HCEC 1CT (cell line): ENCODE measurements at places on chromosomes 11 and 22.

- no peak for DNase-seq
Observed at GRCh38 chr11:94771951-94772350, 3.8 kb downstream of the AMOTL1 start.

- DNase-seq: no peak
Observed at GRCh38 chr22:24072361-24072760, 61.3 kb downstream of the CABIN1 start.

DNA sequence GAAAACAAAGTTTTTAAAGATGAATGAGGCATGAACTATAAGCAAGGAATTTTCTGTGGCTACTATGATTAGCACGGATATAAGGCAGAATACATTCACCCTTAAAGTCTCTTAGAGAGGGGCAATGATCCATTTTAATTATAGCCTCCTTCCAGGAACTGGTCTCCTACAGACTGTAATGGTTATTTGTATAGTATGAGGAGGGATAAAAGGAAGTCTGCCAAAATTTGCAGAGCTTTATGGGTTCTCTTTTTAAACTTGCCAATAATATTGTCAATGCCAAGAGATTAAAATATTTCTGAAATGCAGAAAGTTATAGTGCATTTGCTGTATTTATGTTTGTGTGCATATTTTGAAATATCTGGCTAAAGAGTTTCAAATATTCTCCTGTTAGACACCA is 271.4 kb upstream of the LUZP2 start:
- no peak for DNase-seq

DNA sequence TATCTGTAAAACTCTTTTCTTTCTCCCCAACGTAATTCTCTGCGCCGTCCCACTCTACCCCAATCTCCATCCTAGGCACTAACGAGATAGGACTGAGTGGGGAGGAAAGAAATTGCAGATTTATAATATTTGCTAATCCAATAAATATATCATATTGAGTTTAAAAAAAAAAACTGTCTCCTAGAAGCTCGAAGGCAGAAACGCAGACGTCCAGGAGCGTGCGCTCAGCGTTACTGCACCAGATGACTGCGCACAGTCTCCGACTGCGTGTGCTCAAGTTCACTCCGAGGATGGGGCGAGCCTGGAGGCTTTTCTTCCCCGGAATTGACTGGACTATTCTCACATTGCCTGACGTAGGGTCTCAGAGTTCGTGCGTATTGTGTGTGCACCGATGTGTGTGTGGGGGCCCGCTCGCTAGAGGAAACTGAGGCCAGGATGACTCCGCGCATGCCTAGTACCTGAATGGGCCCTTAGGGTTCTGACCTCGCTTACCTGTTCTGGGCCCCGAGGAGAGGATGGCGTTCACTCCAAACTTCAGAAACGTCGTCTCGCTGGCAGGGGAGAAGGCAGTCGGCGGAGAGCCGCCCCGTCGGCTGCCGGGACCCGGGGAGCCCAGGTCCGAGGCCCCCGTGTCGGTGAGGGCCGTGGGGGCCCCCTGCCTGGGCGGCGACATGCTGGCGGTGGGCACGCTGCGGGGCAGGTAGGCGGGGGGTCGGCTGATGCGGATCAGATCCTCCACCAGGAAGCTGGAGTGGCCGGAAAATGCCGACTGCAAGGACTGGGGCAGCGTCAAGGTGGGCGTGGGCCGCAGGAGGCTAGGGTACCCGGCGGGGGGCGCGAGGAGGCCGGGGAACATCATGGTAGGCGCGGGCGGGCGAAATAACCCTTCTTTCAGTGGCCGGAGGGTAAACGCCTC is 551 bp downstream of the DBX1 start:
- no peak for DNase-seq

- DNase-seq: peak; percentile 2
Observed at GRCh38 chr11:82854242-82854641, 46.0 kb downstream of the PRCP start.

- DNase-seq: no peak
Observed at GRCh38 chr11:70174547-70175235, 28.4 kb upstream of the FADD start.

GRCh38 chr11:113014262-113015097 is 53.3 kb downstream of the NCAM1 start:
- DNase-seq: no peak

- no peak for DNase-seq
Observed at GRCh38 chr11:3073029-3073435, 15.8 kb upstream of the CARS1 start.

DNA sequence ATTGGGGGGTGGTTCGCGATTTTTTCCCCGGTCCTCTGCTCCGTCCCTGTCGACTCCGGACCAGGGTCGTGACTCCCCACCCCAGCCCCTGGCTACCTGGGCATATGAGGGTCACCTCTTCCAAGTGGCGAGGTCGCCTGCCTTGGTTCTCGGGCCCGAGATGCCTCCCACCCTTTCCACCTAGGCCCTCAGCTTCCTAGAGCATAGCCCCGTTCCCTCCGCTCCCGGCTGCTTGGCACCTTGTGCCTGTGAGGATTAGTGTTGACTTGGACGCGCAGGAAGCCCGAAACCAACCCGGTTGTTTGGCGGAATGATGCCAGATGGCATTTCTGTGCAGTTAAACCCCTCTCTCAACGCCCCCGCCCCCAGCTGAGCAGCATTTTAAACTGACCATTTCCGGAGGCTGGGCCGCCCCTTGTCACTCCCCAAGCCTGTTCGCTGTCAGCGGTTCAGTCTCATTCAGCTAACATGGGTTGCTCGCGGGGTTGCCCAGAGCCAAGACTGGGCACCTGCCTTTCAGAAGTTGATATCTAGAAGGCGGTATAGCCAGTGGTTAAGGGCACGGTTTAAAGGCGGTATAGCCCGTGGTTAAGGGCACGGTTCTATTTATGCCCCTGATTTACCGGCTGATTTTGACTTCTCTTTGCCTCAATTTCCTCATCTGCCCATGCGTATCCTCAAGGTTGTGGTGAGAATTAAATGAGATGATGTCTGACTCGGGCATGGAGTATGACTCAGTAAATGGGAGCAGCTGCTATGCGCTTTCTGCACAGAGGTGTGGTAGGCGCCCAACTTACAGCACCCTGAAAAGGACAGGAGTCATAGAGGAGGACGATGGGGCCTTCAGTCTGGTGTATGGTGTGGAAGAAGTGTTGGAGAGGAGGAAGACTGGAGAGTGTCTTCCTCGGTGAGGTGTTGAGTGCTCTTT is 639 bp downstream of the INCENP start:
- DNase-seq: peak; percentile 45

GRCh38 chr11:46391186-46391577 is 394 bp downstream of the CHRM4 start:
- DNase-seq: no peak

DNA sequence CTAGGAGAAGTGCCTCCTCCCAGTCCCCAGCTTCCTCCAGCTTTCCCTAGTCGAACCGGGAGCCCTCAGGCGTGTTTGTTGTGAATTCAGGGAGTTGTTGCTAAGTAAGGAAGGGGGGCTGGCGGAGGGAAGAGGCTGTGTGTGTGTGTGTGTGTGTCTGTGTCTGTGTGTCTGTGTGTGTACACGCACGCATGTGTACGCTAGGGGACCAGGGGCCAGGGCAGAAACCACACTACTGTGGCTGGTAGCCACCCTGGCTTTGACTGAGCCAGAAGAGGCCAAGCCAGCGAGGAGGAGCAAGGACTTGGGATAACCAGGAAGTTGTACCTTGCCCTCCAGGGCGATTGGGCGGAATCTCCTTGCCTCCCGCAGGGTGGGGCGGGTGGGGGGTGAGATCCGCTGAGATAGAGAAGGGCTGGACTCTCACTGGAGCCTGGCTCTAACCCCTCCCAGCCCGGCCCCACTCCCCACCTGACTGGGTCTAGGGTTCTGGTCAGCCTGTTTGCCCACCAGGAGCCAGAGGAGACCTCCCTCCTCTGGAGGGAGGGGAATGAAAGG is 7.5 kb downstream of the BCL9L start:
- DNase-seq: peak; percentile 86

GRCh38 chr11:13098063-13098462 is 88.9 kb downstream of the RASSF10 start:
- no peak for DNase-seq

DNA sequence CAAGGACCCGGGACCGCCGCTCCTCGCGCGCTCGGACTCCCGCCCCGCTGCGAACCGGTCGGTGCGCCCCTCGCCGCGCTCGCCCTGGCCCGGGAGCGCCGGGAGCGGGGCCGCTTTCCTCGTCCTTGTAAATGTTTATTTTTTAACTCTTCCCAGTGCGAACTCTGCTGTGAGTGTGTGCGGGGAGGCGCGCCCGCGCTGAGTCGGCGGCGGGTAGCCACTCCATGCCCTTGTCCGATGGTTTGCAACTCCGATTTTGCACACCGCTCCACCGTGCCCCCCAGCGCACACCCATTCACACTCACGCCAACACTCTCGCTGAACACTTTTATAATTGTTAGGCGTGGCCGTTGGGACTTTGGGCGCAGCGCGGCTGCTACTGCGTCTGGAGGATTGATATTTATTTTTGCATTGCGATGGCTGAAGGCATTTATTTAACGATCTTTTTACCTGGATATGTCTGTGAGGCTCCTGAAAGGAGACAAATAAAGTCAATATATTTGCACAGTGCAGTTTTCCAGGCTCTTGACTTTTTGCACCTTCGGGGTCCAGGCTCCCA is 1.0 kb downstream of the C11orf96 start:
- no peak for DNase-seq

DNA sequence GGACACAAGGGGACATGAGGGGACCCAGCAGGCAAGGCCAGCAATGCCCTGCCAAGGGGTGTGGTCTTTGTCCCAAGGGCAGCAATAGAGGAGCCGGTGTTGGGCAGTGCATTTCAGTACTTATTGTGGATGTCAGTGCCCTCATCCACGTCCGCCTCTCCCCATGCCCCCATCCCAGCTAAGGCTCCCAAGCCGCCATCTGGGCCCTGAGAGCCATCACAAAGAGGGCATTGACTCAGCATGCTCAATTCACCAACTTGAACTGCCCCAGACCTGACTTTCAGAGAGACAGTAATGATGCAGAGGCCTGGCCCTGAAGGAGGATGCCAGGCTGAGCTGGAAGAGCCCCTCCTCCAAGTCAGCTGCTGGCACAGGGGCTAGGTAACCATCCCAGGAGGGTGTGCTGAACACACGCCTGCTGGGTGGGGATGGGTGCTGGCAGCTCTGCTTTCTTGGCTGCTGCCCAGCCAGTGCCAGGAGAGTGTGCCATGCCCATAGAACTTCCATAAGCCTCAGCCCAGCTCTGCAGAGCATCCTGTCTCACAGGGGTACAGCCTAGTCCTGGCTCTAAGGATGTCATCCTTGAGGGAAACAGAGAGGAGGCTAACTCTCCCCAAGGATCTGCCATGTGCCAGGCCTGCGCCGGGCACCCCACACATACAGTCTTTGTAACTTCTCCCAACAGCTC is 46.5 kb downstream of the PDE2A start:
- DNase-seq: no peak

GRCh38 chr11:18696638-18697225 is 1.8 kb upstream of the TMEM86A start:
- peak; percentile 58 for DNase-seq

- peak; percentile 54 for DNase-seq
Observed at GRCh38 chr11:128365044-128365443, 222.3 kb downstream of the ETS1 start.

- DNase-seq: no peak
Observed at GRCh38 chr11:20157728-20158127, 2.5 kb downstream of the DBX1 start.

DNA sequence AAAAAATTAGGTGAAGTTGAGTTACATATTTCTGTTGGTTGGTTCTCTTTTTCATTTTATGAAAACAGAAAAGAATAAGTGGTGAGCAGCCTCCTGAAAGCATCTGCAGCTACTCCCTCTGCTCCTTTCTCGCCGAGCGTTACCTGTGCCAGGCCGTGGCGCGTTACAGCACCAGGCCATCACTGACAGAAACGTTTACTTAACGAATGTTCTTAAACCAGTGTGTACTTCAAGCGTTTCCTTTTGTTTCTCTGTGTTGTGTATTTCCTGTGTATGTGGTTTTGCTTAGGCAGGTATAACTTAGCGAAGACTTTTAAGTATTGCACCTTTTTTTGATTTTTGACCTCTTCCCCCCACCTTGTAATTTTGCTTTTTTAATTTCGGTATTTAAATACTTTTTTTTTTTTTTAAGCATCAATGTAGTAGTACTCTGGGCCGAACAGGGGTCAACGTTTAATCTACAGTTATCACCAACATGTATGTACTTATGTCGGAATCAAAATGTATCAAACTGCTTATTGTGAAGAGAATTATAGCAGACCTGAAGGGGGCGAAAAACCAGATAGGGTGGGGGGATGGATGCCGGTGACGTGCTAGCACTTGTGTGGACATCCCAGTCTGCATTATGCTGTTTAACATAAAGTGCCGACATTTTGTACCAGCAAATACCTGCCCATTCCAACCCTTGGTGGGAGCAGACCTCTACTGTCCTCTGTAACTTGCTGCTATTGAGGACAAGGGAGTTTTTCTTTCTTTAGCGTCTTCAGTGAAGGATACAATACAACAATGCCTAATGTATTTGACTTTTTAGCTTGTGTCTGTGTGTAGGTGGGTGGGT is 21.6 kb upstream of the ADSL start:
- DNase-seq: no peak

DNA sequence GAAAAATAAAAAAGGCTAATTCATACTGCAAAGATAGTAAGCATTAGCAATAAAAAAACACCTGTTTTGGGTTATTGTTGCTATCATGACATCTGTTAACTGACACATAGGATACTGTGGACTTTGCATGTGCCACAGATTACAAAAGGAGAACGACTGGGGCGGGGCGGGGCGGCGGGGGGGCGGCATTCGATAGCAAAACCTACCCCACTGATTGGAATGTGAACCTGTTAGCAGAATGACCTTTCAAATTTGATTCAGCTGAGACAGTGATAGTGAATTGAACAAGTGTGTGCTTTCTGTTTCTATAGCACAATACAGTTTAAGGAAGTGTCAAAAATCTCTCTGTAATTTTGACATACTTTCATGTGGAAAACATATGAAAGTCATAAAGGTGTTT is 14.9 kb downstream of the MMP20 start:
- no peak for DNase-seq

- no peak for DNase-seq
Observed at GRCh38 chr11:105856954-105857353, 165.1 kb downstream of the MSANTD4 start.

DNA sequence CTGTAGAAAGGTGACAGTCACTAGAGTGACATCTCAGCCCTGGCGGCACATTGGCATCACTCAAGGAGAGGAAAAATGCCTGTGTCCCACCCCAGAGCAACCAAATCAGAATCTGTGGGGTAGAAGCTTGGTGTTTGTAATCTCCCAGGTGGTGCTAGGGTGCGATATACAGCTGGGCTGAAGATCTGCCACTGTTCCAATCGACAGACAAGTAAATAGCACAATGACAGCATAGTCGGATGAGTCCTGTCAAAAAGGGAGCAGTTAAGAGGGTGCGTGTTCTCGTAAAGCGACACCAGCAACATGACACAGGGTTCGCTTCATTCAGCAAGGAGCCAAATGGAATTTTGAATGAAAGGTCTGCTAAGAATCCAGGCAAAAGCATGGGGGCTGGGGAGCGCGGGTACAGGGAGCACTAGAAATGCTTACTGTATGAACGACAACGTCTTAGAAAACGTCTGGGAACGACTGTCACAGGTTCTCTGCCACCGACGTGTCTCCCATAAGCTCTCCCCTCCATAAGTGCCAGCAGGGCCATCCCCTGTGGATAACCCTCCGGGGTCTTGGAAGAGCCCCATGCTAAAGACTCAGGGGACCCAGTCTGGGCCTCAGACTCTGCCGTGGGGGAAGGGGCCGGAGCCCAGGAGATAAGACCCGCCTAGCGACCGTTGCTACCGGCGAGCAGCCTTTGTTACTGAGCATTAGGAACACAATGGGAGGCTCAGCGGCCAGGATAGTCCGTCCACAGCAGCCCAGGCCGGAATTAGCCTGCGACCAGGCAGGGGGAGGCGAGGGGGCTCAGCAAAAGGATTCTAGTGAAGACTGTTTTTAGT is 20.8 kb downstream of the ADA2 start:
- no peak for DNase-seq
